ENCODE measurements at places on chromosomes 1 and 21.
A peak's percentile ranks its signal among the peaks of the same experiment; 100 is the strongest.

DNA sequence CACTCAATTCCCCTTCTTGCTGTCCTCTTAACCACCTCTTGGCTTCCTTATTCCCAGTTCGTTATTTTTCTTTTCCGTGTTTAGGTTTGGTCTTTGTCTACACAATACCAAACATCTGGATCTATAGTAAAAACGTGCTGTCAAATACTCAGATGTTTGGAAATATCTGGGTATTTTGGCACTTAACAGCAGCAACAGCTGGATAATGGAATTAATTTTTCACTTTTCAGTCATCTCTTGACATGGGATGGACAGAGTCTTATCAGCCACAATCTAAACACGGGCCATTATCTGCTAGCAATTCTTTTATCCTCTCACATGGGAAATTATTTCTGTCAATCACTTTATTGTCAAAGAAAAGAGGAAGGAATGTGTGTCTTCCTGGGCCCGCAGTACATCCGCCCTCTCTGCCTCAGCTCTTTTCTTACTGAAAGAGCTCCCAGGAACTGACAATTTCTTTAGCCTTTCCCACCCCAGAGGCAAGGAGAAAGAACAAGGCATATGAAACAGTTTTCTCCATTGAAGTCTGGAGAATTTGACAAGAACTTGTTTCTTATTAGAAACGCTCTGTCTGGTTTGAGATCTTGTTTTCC lies 13.4 kb downstream of the NHLH2 start:
- DNase-seq: no peak

DNA sequence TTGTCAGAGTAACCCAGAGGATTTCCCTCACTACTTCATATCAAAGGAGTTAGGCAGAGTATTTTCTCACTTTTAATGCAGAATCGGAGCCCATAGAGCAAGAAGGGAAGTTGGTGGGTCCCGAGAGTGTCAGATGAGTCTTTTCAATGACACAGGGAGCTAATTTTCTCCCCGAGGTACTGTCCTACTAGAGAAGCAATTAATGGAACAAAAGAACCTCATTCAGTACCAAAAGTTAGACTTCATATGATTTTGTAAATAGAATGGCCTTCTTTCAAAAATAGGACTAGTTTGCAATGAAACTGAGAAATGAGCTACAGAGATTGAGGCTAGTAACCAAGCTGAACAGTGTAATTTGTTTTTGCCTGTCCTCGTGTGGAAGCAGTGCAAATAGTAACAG lies 3.9 kb downstream of the NCAM2 start:
- DNase-seq: no peak

GRCh38 chr1:64984737-64985136 lies 18.4 kb upstream of the JAK1 start:
- DNase-seq: no peak

- DNase-seq: no peak
These were observed 100.1 kb upstream of the C1orf174 start for GRCh38 chr1:3999941-4000735.

DNA sequence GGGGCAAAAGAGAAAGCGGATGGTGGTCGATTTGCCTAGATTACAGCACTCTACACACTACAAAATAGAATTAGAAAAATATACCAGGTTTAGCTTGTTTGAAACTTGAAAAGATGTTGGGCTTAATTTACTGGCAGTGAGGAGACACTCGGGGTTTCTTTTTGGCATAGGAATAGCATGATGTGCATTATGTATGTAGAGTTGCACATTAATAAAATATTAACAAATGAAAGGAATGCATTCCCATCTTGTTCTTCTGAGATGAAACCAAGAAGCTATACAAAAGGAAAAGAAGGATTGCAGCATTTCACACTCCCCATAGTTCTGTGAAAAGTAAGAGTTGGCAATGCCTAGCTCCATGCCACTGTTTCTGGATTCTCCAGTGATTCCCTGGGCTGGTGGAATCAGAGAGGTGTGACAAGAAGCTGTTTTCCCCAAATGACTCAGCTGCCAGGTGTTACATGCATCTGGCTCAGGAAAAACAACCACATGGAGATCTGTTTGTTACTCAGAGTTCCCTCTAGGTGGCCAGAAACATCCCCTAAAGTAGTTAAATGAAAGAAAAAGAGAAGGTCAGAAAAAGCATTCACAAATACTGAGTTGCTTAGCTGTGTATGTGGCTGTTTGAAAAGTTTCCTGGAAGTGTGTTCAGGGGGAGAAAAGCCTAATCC lies 115.6 kb downstream of the UCK2 start:
- peak; percentile 43 for DNase-seq
